Vagina (tissue), 2 donors: ENCODE measurements at places on chromosomes 6 and 20.

GRCh38 chr6:56526860-56527544 is 115.7 kb downstream of the DST start:
- no peak for DNase-seq

DNA sequence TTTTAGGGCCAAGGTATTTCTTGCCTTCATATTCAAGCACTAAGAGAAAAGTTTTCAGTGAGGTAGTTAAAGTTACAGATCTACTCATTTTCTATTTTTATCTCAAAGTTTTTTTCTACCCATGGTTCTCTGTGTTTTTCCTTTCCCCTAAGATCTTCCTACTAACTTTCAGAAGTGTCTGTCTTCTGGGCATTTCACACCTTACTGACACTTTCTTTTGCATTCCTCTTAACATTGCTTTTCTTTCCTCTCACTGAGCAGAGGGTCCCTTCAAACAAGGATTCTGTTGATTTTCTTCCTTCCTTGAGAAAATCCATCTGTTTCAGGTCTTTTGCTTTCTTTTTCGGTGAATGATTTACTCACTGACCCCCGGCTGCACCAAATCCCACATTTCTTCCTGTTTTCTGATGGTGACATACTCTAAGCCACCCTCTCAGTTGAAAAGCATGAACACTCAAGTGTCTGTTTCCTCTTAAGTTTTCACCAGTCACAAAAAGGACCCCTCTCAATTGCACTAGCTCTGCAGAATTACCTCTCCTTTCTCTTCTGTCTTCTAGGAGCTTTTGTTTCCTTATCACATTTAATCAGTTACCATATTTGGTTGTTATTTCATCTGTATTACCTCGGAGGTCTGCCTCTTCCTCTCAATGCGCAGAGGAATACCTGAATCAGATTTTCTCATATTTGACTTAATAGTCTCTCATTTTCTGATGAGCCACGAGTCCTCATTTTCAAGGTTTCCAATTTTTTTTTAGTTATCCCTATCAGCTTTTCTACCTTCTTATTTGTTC is 73.5 kb upstream of the RNF217 start:
- DNase-seq = no peak

GRCh38 chr6:137105375-137105774 is 60.6 kb upstream of the IL20RA start:
- no peak for DNase-seq

- no peak for DNase-seq
These were observed 293.4 kb downstream of the TBC1D32 start for GRCh38 chr6:121040831-121041230.

- DNase-seq = no peak
These were observed 237.1 kb upstream of the AFDN start for GRCh38 chr6:167589615-167589940.

DNA sequence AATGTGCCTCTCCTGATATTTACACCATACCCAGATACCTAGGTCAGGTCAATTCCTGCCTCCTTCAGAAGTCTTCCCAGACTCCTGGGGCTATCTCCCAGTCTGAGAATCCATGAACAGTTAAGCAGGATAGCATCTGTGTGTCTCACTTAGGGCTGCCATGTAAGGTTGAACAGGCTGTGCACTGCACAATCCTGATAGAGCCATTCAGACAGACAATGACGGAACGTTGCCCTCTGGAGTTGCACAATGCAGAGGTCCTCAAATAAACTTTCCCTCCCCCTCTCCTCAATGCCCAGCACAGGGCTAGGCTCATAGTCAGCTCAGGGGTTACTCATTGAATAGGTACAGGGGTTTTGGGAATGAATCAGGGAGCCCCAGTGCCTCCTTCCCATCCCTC is 89.7 kb downstream of the CD40 start:
- no peak for DNase-seq

DNA sequence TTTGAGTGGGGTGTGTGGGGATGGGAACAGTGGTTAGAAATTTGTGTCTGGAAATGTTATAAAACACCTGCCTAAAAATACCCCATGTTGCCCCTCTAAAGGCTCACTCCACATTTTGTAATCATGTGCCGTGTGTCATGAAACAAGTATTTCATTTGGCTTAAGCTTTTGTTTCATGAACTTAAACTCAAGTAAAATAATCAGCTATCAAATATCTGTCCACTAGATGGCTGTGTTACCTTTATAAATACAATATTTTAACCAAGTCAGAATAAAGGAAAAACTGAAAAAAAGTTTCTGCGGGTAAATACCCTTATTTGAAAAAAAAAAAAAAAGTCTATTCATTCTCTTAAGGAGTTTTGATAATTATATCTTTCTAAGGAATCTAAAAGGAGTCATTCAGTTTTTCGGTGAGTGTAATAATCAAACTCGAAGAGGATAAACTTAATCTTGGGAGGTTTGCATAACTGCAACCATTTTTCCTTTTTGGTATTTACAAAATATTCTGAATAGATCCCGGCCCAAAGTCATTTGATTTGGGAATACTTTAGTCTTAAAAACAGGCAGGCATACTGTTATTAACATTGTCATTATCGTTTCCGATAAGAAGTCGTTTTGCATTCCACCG is 29.9 kb upstream of the MTRF1L start:
- DNase-seq = no peak

DNA sequence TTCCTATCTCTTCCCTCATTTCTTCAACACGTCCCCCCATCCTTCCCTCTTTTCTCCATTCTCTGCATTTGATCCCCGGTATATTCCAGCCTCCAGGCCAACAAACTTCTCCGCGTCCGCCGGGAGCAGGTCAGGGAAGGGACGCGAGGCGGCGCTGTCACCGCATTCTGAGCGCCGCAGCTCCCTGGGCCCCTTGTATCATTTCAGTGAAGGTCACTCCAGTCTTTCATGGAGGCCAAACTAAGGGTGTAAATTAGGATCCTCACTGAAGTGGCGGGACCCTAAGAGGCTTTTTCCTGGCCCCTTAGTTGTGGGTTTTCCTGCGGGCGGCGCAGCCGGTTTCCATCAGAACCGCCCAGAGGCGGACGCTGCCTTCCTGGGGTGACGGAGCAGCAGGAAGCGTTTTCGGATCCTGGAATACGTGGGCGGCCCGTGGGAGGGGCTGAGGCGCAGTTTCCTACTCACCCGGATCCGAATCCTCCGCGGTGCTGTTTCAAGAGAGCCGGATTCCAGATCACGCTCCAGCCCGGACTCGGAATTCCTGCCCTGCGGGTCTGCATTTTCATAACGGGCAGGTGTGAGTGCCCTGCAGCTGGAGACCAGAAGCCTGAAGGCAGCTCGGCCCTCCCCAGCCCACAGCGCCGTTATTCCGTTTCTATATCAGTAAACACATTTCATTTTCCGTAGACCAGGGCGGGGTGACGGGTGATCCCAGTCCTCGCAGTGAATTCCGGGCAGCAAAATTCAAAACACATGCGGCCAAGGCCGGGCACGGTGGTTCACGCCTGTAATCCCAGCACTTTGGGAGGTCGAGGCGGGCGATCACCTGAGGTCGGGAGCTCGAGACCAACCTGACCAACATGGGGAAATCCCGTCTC is 3.6 kb upstream of the MICA start:
- peak; percentile 97 for DNase-seq

DNA sequence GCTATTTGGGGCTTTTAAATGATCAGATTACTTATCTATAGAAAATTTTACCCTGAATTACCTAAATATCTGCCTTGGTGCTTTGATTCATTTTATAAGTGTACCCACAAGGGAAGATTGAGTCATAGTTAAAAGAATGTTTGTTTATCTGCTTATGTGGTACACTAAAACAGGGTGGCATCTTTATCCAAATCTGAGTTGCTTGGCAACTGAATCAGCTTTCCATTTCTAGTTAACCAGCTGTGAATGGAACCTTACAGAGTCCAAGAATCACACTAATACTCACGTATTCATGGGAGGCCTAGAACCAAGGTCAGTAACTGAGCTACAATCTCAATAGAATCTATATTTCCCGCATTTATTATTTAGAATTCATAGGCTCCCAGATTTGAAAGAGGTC is 44.0 kb upstream of the CAP2 start:
- DNase-seq = no peak

- no peak for DNase-seq
These were observed 24.7 kb downstream of the ENTPD6 start for GRCh38 chr20:25220021-25220730.

- no peak for DNase-seq
These were observed 51.0 kb upstream of the ASIP start for GRCh38 chr20:34190262-34190661.

GRCh38 chr20:23404196-23404595 is 17.1 kb downstream of the NAPB start:
- DNase-seq = no peak

- no peak for DNase-seq
These were observed 14.0 kb downstream of the PPARD start for GRCh38 chr6:35356391-35356790.

DNA sequence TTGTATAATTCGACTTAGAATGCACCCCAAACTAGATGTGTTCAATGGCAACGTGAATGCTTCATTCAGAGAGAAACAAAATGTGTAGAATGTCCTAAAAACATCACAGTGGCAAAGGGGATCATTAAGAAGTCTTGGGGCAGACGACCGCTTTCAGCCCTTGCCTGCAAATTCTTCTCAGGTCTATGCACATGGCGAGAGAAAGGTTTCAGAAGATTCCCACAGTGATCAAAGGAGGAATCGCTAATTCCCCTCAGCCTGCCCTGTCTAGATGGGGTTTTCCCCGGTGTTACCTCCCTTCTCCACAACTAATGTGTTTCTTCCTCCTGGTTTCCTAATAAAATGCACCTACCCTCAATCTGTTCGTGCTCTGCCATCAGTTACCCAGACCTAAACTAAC is 13.3 kb upstream of the NHSL1 start:
- DNase-seq = no peak

- no peak for DNase-seq
These were observed 160.0 kb downstream of the PKHD1 start for GRCh38 chr6:51927450-51927849.

- no peak for DNase-seq
These were observed 89.4 kb downstream of the TAF4 start for GRCh38 chr20:61976263-61976643.

DNA sequence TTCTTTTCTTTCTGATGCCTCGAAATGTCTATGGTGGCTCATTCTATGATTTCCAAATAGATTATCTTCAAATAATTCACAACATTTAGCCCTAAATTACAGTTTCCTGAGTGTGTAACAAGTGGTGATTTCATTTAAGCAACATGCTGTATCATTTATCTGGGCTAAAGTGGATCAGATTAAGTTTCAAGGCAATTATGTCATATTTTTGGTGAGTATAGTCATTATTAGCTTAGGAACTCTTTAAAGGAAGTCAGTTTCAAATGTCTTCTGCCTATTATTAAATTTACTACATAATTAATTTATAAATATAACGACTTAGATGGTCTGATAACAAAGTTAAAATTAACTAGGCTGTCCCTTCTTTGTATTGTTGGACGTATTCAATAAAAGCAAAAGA is 847.9 kb upstream of the FLRT3 start:
- no peak for DNase-seq

GRCh38 chr6:10621847-10622246 is 72.6 kb downstream of the C6orf52 start:
- DNase-seq = no peak

DNA sequence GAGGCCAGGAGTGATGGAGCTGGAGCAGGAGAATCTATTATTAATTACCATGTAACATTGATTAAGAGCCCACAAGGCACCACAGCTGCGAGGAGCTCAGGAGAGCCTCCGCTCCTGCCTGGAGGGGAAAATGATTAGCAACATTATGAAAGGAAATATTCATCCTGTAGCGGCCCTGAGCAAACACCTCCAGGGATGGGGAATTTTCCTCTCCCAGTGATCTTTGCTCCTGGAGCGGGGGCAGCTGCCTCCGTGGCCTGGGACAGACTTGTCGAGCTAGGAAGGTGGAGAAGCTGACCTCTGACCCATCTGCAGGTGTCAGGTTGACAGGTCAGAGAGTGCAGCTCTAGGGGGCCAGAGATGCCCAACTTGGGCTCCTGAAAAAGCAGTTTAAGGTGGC is 40.1 kb upstream of the SIRPA start:
- DNase-seq = no peak

GRCh38 chr6:125020385-125020784 is 58.1 kb downstream of the RNF217 start:
- no peak for DNase-seq

DNA sequence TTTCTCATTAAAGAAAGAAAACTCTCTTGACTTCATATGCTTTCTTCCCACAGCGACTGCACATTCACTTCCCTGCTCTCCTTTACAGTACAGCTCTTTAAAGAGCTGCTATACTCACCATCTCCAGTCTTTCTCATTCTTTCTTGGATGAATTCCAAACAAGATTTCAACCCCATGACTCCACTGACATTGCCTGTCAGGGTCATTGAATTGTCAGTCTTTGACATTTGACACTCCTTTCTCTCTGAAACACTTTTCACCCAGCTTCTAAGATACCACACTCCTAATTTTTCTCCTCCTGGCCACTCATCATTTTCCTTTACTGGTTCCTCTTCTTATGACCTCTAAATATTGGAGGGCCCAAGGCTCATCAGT is 811 bp upstream of the ARMH2 start:
- no peak for DNase-seq

GRCh38 chr20:52500157-52500556 is 308.6 kb upstream of the ZFP64 start:
- DNase-seq = no peak

- no peak for DNase-seq
These were observed 171.4 kb downstream of the ZFAND3 start for GRCh38 chr6:37990762-37991525.

DNA sequence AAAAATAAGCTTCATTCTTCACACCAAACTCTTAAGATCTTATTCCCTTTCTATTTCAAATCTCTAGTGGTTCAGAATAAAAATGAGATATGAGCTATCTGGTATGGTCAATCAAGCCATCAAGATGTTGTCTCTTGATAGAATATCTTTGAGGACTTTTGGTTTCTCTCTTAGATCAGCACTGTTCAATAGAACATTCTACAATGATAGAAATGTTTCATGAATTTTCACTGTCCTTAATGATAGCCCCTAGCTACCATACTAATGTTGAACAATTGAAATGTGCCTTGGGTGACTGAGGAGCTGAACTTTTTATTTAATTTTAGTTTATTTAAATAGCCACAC is 24.1 kb upstream of the HINT3 start:
- DNase-seq = no peak

GRCh38 chr20:38880952-38881735 is 45.1 kb upstream of the FAM83D start:
- no peak for DNase-seq

- no peak for DNase-seq
These were observed 740.7 kb downstream of the DHX35 start for GRCh38 chr20:39702701-39703349.
